ENCODE measurements at places on chromosomes 11 and 22.

GRCh38 chr22:47356511-47357011 is 594.1 kb downstream of the TBC1D22A start:
- DNase-seq, result no peak

DNA sequence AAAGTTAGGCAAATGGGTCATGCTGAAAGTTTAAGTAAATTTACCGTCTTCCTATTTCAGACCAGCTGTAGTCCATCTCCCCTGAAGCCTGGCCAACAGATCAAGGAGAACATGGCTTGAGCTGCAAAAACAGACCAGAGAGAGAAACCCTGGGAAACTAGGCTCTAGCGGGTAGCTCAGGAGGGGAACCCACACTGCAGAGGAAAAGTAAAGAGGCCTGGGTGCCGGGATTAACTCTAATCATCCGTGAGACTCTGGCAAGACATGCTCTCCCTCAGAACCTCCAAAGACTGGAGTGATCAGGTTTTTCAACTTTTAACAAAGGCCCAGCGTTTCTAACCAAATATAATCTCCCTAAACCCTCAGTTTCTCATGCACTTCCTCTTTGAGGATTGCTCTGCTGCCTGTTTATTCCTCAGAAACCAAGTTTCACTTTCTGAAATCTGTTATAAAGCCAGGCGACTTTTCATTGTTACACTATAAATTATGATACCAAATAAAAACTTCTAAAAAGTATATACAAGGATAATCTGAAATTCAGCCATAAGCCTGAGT is 67.5 kb downstream of the GAB2 start:
- DNase-seq, result no peak

DNA sequence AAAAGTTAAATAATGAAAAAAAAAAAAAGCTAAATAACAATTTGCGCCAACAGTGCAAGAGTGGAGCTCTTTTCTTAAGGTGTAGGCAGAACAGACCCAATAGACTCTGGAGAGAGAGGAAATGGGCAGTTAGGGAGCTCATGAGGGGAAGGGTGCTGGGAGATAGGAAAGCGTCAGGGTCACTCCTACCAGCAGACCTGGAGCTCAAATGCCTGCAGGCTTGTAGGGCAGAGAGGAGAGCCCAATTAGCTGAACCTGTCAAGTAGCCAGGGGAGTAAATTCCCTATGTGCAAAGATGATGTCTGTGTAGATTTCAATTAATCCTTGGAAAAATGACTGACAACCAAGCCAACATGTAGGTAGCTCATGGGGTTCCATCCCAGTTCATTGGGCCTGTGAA is 73.0 kb downstream of the RAB30 start:
- no peak for DNase-seq

DNA sequence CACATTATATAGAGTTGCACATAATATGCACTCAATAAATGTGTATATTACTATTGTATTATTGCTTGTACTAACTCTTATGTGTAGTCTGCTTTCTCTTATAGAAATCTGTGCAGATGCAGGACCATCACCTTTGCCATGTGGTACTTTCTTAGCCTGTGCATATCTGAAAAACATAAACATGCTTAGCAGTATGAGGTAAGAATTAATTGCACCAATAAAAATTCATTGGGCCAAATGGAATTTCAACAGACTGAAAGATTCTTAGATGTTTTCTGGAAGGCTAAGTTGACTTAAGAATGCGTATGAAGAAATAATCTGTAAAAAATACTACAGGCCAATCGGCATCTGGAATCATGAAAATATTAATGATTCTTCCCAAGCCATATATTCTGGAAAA is 55.3 kb downstream of the TRPC6 start:
- no peak for DNase-seq

- DNase-seq, result no peak
Measured at GRCh38 chr11:111819161-111819828, 52.1 kb downstream of the ALG9 start.

DNA sequence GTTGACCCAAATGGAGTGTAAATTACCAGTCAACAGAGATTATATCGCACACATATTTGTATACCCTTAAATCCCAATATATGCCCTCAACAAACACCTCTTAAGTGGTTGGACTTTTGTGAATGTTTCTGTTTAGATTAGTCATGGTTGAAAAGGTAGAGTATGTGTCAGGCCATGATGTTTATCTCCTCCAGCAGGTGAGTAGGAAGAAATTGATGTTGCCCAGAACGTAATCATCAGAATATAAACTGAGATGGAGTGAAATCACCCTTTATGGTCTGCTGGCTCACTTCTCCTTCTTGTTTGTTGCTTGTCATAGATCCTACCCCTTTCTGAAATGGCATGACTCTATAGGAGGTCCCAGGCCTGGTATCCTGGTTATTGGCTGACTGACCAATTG is 431.8 kb downstream of the ETS1 start:
- DNase-seq, result no peak

DNA sequence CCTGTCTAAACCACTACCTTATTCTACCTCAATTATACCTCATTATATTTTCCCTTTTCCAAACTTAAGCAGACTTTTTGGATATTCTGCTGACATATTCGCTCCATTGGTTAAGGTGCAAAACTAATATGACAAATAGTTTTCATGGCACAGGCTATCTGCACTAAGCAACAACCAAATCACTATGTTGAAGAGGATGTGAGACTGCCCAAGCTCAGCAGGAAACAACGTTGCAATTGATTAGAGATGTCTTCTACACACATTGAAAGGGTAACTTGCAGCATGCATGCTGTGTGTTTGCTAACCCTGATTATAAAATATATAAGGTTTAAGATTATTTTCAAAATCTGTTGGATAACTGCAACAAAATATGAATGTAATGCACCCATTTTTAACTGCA is 61.6 kb downstream of the STK33 start:
- no peak for DNase-seq
